ENCODE measurements at places on chromosomes 16 and 17.

GRCh38 chr17:35651467-35651866, 64.3 kb downstream of the AP2B1 start:
- DNase-seq = no peak

- DNase-seq = no peak
Measured at GRCh38 chr17:74842599-74843351, 16.9 kb downstream of the GRIN2C start.

DNA sequence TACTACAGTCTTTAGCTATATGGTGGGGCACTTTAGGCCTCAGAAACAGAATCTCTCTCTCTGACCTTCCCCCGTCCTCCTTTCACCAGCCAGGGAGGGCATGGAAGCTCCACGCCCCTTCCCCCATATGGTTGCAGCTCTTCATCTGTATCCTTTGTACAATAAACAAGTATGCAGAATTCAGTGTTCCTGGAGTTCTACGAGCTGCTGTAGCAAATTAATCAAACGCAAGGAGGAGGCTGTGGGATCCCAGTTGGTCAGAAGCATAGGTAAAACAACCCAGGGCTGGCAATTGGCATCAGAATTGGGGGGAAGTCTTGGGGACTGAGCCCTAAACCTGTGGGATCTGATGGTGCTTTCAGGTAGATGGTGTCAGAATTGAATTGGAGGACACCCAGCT, 163.7 kb upstream of the NLRP1 start:
- DNase-seq = no peak

DNA sequence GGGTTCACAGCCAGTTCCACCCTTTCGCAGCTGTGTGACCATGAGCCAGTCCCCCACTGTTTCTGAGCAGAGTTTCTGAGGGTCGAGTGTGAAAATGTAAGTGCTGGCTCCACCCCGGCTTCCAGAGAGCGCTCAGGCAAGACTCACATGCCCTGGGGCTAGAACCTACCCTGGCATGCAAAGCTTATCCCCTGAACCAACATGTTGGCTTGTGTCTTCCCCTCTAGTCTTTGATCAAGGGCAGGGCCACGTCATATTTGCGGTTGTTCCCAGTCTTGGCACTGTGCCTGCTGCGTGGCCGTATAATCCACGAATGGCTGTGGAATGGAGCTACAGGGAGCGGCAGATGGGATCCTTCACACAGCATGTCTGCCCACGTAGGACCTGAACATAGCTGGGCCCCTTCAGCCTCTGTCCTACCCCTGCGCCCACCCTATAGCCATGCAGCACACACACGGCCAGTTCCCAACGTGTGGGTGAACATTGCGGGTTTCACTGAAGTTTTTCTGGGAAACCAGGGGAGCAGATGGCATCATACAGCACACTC, 84.8 kb downstream of the MRM1 start:
- no peak for DNase-seq

GRCh38 chr17:50590946-50591737, 30.6 kb downstream of the CACNA1G start:
- DNase-seq = no peak

DNA sequence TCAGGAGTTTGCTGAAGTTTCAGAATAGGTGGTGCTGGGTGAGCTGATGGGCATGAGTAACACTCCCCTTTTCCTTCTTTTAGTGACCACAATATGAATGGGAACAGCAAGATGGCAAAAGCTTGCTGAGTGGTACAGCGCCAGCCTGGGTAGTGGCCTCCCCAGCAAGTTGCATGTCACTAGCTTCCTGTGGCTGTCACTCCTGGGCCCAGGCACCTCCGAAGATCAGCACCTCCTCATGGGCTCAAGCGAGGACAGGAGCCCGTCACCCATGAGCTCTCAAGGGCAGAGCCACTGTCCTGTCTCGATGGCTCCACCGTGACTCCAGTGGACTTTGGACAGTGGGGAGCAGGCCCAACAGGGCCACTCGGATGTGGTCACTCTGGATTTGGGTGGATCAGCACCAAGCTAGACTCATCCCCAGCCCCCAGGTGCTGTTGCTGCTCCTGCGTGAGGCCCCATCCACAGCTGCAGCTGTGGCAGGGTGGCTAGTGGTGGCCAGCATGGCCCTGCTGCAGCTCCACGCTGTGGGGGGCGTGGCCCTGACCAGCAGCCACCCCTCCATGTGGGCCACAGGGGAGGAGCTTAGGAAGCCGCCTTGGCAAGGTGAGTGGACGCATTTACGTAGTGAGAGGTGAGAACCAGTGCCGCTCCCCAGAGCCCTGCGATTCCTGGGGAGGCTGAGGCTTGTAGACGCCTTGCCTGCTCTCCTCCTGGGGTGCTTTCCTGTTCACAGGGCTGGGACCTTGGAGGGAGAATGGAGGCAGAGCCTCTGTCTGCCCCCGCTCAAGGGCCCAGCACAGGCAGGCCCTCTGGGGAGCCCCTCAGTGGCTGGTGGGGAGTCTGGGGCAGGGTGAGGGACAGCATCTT, 13.6 kb upstream of the DNASE1 start:
- DNase-seq = no peak

GRCh38 chr17:17944242-17944641, 28.0 kb downstream of the TOM1L2 start:
- no peak for DNase-seq

- DNase-seq = no peak
Measured at GRCh38 chr16:4972938-4973587, 14.9 kb downstream of the SEC14L5 start.

Measured in omental fat pad (tissue), 4 donors.